ENCODE measurements at places on chromosomes 11 and 22.
A peak's percentile ranks its signal among the peaks of the same experiment; 100 is the strongest.

DNA sequence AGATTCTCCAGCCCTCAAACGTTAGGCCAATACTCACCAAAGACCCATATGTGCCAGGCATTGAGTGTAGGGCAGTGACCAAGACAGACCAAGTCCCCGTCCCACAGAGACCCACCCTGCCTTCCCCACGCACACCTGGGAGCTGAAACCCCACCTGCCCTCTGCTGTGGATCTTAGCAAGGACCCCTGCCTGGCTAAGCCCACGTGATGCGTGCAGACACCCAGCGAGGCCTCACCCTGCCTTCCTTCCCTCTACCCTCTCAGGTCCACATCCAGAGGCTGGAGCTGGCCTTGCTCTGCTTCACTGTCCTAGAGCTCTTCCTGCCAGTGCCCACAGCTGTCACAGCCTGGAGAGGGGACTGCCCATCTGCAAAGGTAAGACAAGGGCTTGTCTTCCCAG lies 10.2 kb downstream of the MS4A10 start:
- no peak for DNase-seq

- DNase-seq, result no peak
Observed at GRCh38 chr22:36332623-36333332, 55.0 kb downstream of the MYH9 start.

GRCh38 chr22:27913162-27913741 lies 5.8 kb downstream of the PITPNB start:
- DNase-seq, result no peak

DNA sequence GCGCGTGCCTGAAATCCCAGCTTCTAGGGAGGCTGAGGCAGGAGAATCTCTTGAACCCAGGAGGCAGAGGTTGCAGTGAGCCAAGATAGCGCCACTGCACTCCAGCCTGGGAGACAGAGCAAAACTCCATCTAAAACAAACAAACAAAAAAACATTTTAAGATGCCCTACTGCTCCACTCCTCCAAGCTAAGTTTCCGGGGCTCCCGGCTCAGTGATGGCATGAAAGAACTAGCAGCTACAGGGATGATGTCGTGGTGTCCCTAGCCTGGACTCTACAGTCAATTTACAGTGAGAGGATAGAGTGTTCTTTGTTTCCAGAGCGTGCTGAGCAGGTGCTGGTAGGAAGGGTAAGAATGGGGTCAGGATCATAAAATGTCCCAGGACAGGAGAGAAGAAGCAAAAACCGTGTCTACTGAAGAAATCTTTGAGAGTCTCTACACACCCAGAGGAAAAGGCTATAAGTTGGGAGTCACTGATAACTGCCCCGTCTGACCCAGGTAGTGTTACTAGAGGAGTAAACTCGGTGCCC lies 1.2 kb upstream of the ZBTB3 start:
- no peak for DNase-seq

DNA sequence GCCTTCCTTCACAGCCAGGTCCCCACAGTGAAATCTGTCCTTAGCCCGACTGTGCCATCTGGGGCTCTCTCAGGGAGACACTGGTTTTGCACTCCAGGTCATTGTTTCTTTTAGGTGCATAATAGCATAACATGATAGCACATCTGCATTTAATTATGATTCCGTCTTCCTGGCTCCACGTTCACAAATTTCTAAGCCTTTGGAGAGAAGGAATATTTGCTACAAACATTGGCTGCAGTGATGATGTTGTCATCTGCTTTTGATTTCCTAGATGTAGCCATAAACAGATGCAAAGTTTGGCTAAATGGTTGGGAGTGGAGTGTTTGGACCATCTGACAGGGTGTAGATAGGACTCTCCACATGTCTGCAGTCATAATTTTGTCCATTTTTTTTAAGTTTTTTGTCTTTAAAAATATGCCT lies 12.0 kb upstream of the CAT start:
- no peak for DNase-seq

- no peak for DNase-seq
Observed at GRCh38 chr11:81286959-81287358, 1446.7 kb downstream of the FAM181B start.

DNA sequence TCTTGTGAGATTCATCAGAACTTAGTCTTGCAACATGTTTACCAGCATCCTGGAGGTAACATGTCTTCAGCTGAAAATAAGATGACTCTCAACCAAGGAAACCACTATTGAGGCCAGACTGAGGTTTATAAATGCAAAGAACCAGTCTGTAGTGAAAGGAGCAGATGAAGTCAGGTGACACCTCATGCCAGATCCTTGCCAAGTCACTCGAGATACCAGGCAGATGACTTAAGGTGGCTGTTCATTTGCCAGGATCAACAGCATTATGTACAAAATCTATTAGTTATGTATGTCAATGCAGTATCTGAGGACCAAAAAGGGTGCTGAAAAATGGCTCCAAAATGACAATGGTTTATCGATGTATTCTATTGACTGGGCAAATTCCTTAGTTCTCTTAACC lies 100.0 kb upstream of the SOX6 start:
- no peak for DNase-seq

GRCh38 chr11:126359431-126360048 lies 4.1 kb downstream of the ST3GAL4 start:
- no peak for DNase-seq

GRCh38 chr22:30636226-30637077 lies 871 bp downstream of the SLC35E4 start:
- DNase-seq, result peak; percentile 55

DNA sequence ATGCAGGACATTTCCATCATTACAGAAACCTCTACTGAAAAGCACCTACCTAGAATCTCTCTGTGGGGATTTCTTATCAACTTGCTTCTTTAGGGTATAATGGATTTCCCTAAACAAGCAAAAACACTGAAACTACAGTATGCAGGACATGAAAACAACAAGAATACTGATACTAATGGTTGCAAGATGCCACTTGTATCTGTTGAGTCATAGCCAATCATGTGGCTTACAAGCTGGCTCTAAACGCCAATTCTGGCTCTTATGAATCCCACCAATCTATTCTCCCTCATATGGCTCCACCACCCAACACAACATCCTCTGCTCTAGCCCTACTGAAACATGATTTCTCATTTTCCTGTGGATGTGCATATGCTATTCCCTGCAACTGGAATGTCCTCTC lies 22.6 kb downstream of the TENM4 start:
- no peak for DNase-seq

GRCh38 chr22:30609260-30610185 lies 2.5 kb downstream of the TCN2 start:
- DNase-seq, result no peak

GRCh38 chr11:72475381-72475780 lies 41.0 kb upstream of the CLPB start:
- DNase-seq, result no peak

DNA sequence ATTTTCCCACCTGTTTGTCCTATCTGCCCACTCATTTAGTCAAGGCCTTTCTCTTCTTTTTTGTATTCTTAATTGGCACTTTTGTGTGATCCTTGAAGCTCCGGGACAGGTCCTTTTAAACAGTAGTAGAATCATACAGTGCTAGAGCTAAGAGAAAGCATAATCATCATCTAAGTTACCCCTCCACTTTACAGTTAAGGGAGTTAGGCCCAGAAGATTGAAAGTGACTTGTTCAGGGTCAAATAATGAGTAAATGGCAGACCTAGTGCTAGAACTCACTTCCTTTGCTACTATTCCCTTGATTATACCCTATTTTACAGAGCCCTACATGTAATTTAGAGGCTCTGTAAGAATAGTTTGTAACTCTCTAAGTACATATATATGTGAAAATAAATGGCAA lies 2.5 kb downstream of the USP47 start:
- no peak for DNase-seq

DNA sequence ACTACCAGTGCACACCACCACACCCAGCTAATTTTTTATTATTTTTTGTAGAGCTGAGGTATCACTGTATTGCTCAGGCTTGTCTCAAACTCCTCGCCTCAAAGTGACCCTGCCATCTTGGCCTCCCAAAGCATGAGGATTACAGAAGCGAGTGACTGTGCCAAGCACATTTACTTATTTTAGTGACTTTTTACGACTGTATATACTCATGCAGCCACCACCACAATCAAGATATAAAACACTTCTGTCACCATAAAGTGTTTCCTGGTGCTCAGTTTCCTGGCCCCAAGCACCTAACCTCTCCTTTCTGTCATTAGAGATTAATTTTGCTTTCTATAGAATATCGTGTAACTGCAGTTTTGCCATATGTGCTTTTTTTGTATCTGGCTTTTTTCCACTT lies 25.9 kb downstream of the ELP4 start:
- DNase-seq, result no peak

DNA sequence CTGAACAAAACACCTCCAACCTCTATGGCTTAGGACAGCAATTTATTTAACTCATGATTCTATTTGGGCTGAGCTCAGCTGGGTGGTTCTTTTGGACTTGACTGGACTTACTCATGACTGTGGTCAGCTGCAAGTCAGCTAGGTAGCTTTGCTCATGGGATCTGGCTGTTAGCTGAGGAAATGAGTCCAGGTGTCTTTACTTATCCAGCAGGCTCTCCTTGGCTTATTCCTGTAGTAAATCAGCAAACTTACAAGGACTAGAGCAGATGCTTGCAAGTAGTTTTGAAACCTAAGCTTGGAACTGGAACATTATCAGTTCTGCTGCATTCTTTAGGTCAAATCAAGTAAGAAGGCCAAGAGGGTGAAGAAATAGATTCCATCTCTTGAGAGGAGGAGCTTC lies 8.0 kb upstream of the HIKESHI start:
- no peak for DNase-seq

- DNase-seq, result no peak
Observed at GRCh38 chr11:14144934-14145333, 182.4 kb downstream of the SPON1 start.

DNA sequence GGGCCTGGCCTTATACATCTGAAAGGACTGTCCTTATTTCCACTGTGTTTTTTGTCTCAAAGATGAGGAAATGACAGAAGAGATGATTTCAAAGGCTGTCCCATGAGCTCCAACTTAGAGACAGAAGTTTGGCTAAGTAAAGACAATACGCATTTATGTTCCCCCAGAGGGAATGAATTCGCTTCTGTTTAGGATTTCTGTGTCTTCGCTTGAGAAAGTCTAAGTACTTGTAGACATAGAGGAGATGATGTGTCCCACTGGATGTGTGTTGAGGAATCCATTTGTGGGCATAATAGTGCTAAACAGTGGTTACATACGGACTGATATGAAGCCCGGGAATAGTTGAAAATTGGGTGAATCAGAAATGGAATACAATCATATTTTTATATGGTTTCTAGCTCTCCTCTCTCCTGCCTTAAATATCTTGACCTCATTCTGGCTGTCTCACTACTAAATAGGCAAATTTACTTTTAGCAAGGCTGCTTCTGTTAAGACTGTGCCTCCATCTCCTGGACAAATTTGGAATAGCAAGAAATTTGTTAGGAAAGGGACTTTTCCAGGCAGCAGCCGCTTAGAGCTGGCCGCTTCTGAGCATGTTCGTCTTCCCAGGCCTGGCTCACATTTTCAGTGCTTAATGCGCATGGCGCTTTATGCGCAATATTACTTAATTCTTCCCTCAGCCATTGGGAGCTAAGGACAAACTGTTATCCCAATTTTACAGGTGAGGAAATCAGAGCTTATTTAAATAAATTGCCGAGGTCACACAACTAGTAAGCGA lies 1.9 kb upstream of the PEX26 start:
- DNase-seq, result peak; percentile 52

DNA sequence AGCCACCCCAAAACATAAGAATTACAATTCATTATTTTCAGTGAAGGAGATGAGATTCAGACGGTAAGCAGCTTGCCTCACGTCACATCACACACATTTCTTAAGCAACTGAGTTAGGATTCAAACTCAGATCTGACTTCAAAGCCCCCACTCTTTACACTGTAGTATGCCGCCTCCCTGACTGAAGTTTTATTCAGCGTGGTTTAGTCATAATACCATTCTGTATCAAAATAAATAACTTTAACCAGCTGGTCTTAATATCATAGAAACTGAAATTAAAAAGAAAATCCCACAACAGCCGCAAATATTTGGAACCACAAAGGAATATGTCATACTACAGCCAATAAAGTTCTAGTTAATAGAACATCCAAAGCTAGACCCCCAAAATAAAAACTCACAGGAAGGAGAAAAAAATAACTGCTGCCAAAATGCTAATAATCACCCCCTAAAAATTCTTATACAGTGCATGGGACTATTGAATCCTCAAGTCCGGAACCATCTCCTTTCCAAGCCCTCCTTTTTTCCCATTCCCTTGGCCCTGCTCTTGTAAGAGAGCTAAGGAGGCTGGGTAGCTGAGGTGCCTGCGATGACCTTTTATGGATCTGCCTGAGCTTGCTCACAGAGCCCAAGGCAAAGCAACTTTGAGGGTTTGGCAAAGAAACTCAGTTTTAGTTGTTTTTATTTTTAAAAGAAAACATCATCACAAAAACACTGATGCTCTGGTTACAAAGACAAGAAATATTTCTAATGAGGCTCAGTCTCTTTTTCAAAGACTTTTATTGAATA lies 334.5 kb downstream of the TTC28 start:
- DNase-seq, result no peak

- DNase-seq, result no peak
Observed at GRCh38 chr22:40385036-40385782, 14.8 kb downstream of the SGSM3 start.

GRCh38 chr22:48737461-48738203 lies 1090.0 kb downstream of the BRD1 start:
- no peak for DNase-seq

GRCh38 chr22:41327124-41327523 lies 25.8 kb downstream of the ZC3H7B start:
- DNase-seq, result no peak

DNA sequence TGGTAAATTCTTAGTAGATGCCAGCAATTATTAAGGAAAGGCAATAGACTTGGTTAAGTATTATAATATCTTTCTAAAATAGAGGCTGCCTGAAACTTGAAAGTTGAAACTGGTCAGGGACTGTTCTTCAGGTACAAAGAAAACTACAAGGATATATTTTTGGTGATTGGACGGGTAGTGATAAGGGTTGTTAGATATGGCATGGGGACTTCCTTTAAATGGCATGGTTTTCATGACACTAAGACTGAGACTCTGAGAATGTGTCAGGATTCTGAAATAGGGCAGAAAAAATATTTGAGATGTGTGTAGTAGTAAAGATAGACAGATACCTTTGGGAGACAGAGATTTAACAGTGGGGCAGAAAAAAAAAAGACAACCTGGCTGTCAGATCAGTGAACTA lies 108.4 kb upstream of the SLC5A12 start:
- DNase-seq, result no peak

Measured in H1 (cell line).